ENCODE measurements at places on chromosomes 2 and 18.

GRCh38 chr2:58120626-58121229, 74.1 kb downstream of the VRK2 start:
- no peak for DNase-seq

GRCh38 chr2:240930631-240931318, 24.6 kb downstream of the CROCC2 start:
- no peak for DNase-seq

GRCh38 chr2:54570925-54571694, 115.0 kb downstream of the SPTBN1 start:
- DNase-seq = no peak

DNA sequence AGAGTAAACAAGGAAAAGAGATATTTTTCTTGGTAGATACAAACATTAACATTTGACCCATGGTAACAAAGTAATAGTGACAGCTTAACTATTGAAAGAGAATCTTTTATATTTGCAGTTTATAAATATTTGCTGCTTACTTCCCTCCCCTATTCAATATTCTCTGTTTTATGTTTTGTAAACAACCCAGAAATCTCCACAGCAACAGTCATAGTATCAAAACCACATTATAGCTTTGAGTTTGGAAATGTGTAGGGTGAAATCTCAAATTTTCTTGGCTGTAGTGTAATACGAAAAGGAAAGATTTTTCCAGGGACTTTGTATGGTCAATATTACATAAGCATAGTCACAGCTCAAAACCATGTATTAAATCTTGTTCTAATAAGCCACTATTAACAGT, 511.2 kb downstream of the METTL4 start:
- no peak for DNase-seq

DNA sequence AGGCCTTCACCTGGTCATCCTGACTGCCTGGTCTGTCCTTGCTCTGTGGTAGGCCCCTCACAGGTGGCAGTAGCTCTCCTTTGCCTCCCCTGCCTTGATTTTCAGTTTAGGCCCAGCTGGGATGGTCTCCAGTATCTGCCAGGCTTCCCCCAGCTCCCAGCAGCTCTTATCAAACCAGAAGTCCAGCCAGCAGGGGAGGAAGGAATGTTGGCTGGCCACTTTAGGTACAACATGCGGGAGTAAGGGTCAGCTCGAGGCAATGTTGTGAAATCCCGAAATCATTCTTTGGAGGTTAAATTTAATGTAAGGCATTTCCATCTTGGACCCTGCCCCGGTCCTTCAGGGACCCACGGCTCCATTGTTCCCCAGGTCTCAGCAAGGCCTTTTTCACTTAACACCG, 16.8 kb downstream of the ATP6V1C2 start:
- no peak for DNase-seq

GRCh38 chr2:9909106-9909505, 42.4 kb upstream of the GRHL1 start:
- no peak for DNase-seq

Measured in hippocampal formation (tissue), 2 donors.